ENCODE measurements at places on chromosomes 5 and 9.

GRCh38 chr9:61667559-61668121 lies 477.8 kb downstream of the SPATA31A7 start:
- no peak for DNase-seq

DNA sequence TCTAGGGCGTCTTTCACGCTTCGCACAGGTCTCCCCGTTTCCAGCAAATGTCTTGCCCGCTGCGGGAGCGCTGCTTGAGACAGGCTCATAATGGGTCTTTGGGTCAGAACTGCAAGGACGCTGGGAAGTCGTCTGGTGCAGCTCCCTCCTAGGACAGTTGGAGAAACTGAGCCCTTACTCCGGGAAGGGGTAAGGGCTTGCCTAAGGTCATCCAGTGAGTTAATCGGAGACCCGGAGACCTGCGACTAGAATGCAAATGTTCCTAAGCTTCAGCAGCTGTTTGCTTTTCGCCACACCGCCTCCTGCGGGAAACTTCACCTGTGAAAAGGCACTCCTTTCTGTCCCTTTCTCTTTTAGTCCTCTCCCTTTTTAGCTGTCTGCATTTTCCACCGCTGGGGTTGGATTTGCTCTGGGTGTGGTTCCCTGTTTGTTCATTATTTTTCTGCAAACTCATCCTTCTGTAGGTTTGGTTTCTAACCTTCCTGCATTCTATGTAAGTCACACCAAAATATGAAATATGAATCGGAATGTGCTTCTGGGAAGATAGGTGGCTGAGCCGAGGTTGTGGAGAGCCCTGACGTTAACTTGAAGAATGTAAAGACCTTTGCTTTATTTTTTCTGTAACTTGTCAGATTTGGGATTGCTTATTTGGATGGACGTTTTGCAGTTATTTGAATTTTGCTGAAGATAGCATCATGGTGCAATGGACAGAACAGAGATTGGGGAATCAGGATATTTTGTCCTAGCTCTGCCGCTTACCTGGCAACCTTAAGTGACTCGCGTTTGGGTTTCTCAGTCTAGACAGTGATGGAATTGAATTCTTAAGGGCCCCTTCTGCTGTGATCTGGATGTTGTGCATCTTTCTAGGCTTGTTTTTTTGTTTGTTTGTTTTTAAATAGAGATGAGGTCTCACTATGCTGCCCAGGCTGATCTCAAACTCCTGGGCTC lies 909 bp downstream of the SLC36A1 start:
- no peak for DNase-seq

GRCh38 chr5:52449516-52449915 lies 338.2 kb upstream of the ITGA1 start:
- no peak for DNase-seq

GRCh38 chr5:158792976-158793375 lies 306.7 kb downstream of the EBF1 start:
- no peak for DNase-seq

DNA sequence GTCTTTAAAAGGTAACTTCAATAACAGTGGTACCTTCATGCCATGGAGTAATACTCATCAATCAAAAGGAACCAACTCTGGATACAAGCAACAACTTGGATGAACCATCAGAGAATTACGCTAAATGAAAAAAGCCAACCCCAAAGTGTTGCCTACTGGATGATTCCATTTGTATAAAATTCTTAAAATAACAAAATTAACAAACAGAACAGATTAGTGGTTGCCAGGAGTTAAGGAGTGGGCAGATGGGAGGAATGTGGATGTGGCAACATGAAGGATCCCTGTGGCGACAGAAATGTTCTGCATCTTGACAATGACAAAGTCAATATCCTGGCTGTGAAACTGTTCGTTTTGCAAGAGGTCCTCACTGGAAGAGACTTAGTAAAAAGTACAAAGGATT lies 50.5 kb downstream of the SPTLC1 start:
- no peak for DNase-seq

DNA sequence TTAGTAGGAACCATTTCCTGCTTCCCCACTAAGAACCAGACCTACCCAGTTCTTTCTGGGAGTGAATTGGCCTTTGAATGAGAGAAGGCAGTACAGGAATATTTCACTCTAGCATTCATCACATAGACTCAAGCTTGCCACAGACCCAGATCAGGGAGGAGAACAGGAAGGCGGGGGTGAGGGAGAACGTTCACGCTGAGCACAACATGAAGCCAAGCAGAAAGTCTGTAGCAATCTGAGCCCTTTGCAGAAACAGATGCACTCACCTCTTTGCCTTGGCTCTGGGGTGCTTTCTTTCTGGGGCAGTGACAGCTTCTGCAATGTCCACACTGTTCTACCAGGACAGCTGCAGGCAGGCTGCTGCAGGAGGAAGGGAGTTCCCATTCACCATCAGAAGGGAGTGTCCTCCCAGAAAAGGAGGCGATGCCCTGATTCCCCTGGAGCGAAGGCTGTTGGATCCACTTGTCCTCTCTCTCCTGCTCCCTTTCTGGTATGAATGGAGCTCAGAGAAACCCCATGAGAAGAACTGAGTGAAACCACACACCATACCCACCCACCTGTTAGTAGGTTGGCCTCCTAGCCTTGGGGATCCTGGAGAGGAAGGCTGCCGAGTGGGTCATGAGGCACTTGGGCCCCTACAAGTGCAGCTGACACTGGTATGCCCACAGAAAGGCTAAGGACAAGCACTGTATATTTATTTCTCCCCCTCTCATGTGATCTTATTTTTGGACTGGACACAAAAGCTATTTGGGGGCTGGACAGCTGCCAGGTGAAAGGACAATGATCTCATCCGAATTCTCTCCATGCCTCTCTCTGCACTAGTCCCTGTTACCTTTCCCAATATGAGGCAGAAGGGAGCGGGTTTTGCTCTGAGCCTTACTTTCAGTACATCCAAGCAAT lies 11.7 kb upstream of the FGF1 start:
- DNase-seq, result peak; percentile 83

DNA sequence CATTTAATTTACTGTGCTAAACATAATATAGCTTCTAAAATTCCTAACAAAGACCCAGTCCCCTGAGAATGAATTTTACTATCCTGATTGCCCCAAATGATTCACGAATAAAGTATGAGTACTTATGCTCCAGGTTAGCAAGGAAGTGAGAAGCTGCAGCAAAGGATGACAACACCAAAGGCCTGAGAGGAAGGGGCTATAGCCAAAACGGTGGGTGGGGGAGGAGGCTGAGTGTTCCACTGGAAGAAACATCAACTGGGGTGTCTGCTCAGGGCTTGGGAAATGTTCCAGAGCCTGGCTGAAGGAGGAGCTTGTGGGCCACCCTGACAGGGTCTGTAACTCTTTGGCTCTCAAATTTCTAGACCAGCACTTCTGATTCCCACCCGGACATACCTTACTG lies 157.3 kb downstream of the ADAMTS12 start:
- DNase-seq, result no peak

GRCh38 chr9:122106576-122106975 lies 13.5 kb upstream of the TTLL11 start:
- DNase-seq, result peak; percentile 73

- DNase-seq, result no peak
Measured at GRCh38 chr5:67338421-67338820, 141.8 kb upstream of the CD180 start.

DNA sequence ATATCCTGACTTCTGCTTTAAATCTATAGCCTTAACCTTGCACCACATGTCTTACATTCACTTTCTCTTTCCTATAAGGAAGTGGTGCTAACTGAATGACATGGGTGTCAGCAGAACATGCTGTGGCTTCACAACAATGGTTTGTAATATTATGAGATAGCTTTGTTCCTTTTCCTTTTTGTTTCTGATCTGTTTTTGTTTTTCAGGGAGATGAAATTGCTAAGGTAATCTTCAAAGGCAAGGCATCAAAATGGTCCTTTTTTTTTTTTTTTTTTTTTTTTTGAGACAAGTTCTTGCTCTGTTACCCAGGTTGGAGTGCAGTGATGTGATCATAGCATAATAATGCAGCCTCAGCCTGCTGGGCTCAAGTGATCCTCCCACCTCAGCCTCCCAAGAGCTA lies 53.6 kb upstream of the RANBP6 start:
- DNase-seq, result no peak

DNA sequence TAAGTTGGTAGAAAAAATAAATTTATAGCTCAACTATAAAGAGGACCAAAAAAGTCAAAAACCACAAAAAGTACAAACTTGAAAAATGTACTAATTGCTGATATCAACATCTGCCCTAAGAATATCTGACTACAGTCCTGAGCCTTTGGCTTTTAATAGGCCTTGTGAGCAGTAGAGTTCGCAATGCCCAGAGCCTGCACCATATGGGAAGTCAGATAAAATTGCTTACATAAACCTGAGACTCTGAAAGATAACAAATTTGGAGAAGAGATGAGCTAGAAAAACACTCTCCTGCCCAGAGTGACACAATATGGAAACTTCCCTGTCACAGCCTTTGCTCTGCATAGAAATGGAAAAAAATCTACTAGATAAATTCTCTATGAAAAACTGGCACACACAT lies 368.0 kb upstream of the GRIN3A start:
- no peak for DNase-seq

DNA sequence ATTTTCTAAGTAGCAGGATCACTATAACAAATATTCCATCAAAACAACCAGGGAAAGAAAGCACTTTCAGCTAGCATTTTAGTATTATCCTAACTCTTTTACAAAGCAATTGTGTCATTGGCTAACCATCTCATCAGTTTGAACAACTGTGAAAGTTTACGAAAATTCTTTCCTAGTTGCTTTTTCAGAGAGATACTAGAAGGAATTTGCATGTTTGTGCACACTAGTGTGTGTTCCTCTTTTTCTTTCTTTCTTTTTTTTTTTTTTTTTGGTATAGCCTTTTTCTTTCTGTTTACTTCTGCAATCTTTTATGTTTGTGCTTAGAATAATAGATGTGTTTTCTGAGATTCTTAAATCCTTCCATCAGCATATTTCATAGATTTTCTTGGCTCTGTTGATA lies 124.7 kb upstream of the SEMA6A start:
- no peak for DNase-seq

- DNase-seq, result no peak
Measured at GRCh38 chr9:125295657-125296056, 34.0 kb downstream of the GAPVD1 start.

- no peak for DNase-seq
Measured at GRCh38 chr9:6512085-6512657, 99.2 kb downstream of the UHRF2 start.

- peak; percentile 30 for DNase-seq
Measured at GRCh38 chr9:82621447-82621846, 441.5 kb downstream of the RASEF start.

DNA sequence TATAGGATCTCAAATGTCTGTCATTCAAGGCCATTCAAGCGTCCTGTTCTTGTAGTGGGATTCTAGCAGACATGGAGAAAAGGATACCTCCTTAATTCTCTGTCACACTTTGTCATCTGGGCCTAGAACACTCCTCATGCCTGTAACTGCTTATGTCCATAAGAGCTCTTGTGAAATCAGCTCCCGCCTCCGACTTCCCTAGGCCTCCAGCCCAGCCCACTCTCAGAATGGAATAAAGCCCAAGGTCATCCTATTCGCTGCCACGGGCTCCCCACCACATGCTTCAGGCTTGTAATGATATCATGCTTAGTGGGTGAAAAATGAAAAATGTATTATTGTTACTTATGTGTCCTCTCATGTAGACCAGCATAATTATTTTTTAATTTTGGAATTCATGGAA lies 632.5 kb downstream of the ISL1 start:
- no peak for DNase-seq

DNA sequence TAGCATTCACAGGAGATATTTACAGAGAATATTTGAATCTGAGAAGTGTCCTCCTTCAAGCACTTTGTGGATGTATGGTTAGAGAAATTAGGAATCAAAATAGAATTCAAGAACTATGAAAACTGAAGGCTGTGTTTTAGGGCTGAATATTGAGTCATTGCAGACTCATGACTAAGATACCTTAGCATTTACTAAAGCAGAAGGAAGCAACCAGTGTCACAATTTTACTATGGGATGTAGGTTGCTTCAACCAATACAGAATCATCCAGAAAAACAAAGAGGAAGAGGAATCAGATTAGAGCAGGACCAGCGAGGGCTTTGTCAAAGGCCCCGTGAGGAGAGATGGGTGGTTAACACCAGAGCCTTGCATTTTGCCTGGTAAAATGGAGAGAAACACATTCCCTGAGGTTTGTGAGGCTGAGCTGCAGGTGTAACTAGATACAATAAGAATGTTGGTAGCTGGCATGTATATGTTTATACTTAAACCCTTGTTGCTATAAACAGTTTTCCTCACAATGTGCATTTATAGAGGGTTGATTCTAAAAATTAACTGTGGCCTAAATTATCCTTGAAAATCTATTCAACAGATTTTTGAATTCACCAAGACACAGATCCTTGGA lies 518.1 kb downstream of the AGTPBP1 start:
- no peak for DNase-seq

- DNase-seq, result no peak
Measured at GRCh38 chr9:111516061-111516465, 8.9 kb upstream of the ZNF483 start.

GRCh38 chr5:55597014-55597981 lies 62.5 kb upstream of the PLPP1 start:
- no peak for DNase-seq

DNA sequence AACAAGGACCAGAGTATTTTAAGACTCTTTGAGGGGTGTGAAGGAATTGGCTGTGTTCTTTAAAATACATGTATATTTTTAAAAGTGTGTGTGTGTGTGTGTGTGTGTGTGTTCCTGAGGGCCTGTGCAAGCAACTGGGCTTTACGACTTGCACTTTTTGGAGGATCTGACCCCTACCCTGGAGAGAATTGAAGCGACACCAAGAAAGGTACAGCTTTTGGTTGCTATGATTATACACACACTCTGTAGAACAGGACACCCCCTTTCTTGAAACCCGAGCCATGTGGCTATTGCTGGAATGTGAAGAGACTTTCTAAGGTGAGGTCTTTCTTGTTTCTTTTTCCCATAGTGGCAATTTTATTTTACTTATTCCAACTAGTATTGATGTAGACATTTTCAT lies 988 bp downstream of the SHISAL2B start:
- DNase-seq, result no peak

DNA sequence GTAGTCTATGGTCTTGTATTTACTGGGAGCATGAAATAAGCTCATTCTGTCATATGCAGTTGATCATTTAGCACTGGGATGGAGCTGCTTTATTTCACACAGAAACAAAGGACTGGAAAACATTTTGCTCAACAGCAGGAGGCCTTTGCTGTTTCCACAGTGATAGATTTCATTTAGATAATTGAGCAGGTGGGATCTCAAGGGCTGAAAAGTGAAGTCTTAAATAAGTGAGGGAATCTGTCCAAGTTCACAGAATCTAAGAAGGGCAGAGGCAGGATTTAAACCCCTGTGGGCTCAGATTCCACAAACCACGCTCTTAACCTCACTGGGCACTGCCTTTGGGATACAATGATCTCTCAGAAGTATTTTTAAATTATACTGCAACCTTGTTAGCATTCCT lies 47.8 kb downstream of the PRLR start:
- DNase-seq, result no peak

- DNase-seq, result no peak
Measured at GRCh38 chr9:14608540-14608939, 84.7 kb downstream of the ZDHHC21 start.

Measured in osteoblast (primary cell).